Epithelial cell of esophagus (primary cell): ENCODE measurements at places on chromosomes 2 and 18.

- no peak for DNase-seq
These were observed 80.8 kb upstream of the SLC1A4 start for GRCh38 chr2:64908406-64908805.

DNA sequence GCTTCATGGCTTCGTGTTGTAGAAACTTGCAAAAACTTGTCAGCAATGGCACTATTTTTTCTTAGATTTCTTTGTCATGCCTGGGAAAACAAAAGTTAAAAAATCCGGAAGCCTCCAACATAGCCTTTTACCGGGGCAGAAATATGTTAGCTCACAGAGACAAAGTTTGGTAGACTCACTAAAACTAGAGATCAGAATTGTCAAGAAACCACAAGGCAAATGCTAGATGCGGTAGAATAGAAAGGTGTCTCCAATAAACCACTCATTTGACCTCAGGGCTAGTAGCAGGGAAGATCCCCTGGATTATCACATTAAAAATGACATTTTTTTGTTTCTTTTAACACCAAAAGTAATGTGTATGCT lies 405 bp downstream of the CASP10 start:
- no peak for DNase-seq

- no peak for DNase-seq
These were observed 10.1 kb downstream of the RAMP1 start for GRCh38 chr2:237869343-237870102.

DNA sequence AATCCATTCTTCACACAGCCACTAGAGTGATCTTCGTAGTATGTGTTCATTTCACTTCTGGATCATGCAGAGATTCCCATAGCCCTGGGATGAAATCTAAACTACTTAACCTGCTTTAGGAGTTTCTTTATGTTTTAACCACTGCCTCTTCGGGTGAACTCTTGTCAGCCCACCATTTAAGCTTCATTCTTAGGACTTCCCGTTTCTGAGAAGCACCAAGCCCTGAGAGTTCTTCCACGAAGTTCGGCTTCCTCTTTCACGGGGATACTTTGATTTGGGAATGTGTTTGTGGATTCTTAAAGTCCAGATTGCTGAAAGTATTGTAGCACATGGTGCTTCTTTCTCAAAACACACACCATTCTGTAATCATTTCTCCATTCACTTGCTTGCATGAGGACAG lies 205.0 kb downstream of the UBE2E3 start:
- DNase-seq, result no peak

- DNase-seq, result no peak
These were observed 154.5 kb upstream of the RASGRP3 start for GRCh38 chr2:33321876-33322483.

DNA sequence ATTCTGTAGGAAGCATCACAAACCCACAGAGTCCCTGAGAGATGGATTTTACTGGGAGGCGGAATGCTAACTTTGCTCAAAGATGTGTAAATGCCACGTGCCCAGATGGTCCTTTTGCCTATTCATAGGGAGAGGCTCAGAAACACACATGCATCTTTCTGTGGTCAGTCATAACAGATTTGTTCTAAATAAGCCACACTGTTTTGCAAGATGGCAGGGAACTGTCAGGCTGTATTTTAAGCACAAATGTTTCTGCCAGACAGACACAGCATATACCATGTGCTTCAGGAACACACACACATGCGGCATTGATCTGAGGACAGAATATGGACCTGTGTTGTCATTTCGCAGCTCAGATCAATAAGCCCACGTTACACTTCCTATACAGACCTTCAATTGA lies 312.0 kb downstream of the GPD2 start:
- DNase-seq, result no peak

DNA sequence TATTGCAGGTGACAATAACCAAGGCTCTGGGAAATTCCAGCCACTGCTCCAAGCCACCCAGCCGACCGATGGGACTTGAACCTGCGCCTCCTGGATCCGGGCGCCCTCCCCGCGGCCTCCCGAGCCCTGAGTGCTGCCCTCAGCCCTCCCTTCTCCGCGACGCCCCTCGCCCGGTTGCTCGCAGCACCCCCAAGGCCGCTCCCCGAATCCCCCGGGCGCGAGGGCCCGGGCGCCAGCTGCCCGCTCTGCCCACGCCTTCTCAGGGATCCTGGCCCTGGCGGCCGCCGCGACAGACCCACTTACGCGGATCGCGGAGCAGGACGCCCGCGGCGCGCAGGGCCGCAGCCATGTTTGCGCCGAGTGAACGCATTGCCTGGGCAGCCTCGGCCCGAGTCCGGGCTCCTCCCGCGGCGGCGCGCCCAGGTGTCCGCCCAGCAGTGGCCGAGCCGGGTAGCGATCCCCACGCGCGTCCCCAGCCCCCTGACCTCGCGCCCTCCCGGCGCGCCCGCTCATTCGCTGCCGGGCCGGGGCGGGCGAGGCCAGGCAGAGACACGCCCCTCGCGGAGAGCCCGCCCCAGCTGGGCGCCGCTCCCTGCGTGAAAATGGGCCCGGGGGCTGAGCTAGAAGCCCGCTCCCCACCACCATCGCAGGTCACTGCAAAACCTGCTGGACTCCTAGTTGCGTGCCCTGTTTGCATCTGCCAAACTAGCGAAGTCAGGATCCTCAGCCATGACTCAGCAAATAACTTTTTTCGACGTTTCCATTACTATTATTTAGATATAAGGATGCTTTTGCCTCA lies at the start of gene FECH:
TSS of gene FECH (minus strand) at position 452 of the 799 bp plus-strand sequence. CDS start at position 370, 82 bp downstream.
- peak; percentile 72 for DNase-seq

DNA sequence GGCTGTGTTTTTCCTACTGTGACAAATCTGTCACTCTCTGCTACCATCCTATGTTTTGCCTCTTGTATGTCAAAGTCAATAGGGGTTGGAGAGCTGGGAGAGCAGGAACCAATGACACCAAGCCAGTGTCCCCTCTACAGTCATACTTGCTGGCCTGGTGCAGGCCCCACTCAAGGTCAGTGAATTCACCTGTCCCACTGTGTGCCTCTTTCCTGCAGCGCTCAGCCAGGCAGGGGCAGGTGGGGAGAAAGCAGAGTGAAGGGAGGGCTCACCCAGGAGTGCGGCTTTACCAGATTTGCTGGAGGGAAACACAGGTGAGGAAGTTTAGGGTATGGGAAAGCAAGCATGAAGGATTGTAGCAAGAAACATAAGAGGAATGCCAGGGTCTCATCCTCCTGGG lies 114.5 kb downstream of the GYPC start:
- DNase-seq, result no peak

DNA sequence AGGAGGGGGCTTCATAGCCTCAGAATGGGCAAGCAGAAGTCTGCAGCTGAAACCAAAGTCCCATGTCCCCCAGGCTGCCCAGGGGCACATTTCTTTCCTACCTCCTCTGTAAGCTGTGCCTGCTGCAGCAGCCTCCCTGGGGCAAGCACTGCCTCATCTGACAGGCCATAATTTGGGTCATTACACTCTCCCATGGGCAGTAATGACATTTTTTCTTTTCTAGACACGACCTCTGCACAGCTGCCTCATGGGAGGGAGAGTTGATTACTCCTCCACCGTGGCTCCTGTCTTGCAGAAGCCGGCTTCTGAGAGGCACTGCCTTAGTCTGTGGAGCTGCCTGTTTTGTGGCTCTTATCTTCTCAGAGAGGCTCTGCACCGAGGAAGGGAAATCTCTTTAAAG lies 268.9 kb downstream of the TDRD15 start:
- DNase-seq, result no peak

GRCh38 chr2:217060951-217061547 lies 201.2 kb upstream of the TNP1 start:
- DNase-seq, result no peak

DNA sequence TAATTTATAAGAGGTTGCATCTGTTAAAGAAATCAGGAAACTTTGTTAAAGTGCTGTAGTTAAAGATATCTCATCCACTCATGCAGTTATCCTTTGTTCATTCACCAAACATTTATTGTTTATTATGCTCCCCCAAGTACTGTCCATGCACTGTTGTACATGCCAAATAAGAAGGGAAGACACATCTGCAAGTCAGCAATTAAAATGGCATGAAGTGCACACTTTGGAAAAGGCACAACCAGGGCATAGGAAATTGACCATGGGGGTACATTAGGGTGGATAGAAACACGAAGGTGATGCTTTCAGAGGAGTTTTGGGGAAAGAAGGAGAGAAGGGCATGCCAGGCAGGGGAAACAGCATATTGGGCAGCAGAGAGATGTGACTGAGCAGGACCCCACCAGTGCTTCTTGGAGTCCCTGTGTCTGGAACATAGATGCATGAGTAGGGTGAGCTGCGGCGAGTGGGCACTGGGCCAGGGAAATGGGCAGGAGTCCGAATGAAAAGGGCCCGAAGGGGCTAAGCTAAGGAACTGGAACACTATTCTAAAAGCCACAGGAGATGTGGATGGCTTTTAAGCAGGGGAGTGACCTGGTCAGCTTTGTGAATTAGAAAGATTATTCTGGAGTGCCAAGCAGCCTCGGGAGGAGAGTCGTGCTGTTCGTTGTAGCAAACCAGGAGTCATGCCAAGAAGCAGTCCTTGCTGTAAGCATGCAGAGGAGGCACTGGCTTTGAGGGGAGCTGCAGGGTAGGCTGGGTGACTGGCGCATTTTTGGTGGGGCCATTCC lies 316.3 kb downstream of the AGPS start:
- no peak for DNase-seq

DNA sequence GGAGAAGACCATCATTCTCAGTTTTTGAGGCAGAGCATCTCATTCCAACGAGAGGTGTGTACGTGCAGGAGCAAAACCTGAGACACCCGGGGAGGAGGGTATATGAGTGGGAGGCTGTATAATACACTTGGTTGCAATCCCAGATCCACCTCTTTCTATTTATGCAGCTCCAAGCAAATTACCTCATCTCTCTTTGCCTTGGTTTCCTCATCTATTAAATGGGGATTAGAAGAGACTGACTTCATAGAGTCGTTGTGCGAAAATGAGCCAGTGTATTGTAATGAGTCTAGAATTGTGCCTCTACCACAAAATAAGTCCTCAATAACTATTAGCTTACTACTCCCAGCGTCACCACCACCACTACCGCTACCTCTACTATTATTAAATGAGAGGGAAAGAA lies 40.1 kb downstream of the TGOLN2 start:
- DNase-seq, result peak; percentile 71

DNA sequence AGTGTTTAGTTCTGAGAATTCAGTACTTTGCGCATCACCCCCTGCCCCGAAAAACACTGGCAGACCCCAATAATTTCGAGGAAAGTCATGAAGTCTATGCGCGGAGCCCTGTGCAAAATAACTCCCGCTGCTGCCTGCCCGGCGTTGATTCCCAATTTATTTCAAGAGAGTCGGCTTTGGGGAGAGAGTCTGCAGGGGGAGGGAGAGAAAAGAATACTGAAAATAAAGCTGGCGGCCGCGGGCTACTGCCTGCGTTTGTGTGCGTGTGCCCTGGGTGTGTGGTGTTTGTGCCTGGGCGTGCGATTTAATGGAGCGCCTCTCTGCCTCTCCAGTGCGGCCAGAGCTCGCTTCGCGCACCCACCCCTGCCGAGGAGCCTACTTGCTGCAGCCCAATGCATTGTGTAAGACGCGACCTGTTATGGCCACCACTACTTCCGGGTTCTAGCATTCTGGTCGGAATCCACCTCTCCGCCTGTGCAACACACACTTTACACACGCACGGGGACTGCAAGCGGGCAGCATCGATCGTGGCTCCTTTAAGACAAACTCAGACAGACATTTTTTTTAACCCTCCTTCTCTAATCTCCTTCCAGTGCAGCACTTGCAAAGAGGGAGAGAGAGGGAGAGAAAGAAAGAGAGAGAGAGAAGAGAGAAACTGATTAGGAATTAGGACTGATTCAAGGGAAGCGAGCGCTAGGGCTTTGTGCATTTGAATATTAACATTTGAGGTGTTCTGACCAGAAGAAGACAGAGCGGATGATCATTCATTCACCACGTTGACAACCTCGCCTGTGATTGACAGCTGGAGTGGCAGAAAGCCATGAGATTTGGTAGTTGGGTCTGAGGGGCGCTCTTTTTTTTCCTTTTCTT lies at the start of gene MEIS1:
TSS of gene MEIS1 (plus strand) at position 447 of the 870 bp plus-strand sequence. CDS start 732 bp downstream, outside the sequence.
- DNase-seq, result peak; percentile 98

DNA sequence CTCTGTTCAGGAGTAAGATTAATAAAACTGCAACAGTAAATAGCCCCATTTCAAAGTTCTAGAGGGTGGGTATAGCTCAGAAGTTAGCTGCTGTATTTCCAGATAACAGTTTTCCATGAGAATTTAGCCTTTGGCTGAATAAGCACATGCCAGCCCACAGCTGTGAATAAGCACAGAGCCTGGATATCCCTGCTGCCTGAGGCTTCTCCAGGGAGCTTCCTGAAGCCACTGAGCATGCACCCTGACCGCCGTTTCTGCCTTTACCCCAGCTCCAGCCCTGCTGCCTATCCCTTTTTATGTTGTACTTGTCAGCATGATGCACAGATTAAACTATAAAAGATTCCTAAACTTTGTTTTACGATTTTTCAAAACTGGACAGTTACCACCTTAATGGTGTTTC lies 85.3 kb downstream of the FEZ2 start:
- DNase-seq, result no peak

- no peak for DNase-seq
These were observed 91.8 kb downstream of the PLEKHM3 start for GRCh38 chr2:207933396-207934065.

DNA sequence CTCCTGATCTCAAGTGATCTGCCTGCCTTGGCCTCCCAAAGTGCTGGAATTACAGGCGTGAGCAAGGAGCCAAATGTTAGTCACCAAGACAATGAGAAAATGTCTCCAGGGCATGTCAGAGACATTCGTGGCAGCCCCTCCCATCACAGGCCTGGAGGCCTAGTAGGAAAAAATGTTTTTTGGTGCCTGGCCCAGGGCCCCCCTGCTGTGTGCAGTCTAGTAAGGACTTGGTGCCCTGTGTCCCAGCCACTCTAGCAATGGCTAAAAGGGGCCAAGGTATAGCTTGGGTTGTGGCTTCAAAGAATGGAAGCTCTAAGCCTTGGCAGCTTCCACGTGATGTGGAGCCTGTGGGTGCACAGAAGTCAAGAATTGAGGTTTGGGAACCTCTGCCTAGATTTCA lies 12.5 kb upstream of the TXNL4A start:
- no peak for DNase-seq

- no peak for DNase-seq
These were observed 5.4 kb downstream of the AFG3L2 start for GRCh38 chr18:12371590-12371989.

DNA sequence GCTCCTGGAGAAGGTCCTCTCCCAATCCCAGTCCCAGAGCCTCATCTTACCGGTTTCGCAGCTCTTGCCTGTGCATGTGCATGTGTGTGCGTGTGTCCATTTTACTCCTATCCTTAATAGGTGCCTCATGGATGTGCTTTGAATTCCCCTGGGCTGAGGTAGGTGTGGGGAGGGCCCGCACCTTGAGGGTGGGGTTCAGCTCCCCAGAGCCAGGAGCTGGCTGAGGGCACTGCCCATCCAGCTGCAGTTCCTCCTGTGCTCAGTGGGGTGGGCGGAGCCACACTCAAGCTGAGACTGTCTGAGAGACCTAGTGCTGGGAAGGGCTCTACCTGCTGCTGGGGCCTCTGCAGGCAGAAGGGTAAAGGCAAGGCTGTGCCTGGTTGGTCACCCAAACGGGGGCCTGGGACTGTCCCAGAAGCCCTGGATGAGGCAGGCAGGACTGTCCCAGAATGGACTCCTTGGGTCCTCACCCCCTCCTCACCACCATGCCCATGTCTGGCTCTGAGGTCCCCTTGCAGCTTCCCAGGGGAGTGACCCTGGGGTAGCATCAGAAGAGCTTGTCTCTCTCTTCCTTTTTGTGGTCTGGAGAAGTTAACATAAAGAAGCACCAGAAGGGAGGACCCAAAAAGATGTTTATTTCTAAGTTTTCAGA lies 8.9 kb downstream of the GDF7 start:
- peak; percentile 61 for DNase-seq

- DNase-seq, result no peak
These were observed 28.6 kb downstream of the EPG5 start for GRCh38 chr18:45938488-45938935.

- DNase-seq, result no peak
These were observed 1659.8 kb upstream of the CELF4 start for GRCh38 chr18:39225373-39225772.
